ENCODE measurements at places on chromosomes 1 and 21.

- DNase-seq = no peak
Observed at GRCh38 chr1:98342566-98342965, 319.0 kb upstream of the SNX7 start.

GRCh38 chr1:236670060-236670459 is 16.2 kb upstream of the ACTN2 start:
- DNase-seq = no peak

DNA sequence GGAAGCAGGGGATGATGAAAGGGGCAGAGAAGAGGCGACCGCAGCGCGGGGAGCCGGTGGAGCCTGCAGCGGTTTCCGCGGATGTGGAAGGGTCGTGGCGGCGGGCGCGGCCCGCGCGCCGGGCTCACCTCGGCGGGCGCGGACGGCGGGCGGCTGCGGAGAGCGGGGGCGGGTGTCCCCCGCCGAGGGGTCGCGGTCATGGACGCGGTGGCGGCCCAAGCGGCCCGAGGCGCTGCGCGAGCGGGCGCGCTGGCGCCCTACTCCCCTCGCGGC is 572 bp downstream of the LPGAT1 start:
- no peak for DNase-seq

- peak; percentile 75 for DNase-seq
Observed at GRCh38 chr1:109252893-109253802, 3.8 kb downstream of the CELSR2 start.

GRCh38 chr21:45351526-45352275 is 53.3 kb upstream of the COL18A1 start:
- DNase-seq = no peak

GRCh38 chr1:12315146-12315545 is 85.3 kb downstream of the VPS13D start:
- DNase-seq = no peak

DNA sequence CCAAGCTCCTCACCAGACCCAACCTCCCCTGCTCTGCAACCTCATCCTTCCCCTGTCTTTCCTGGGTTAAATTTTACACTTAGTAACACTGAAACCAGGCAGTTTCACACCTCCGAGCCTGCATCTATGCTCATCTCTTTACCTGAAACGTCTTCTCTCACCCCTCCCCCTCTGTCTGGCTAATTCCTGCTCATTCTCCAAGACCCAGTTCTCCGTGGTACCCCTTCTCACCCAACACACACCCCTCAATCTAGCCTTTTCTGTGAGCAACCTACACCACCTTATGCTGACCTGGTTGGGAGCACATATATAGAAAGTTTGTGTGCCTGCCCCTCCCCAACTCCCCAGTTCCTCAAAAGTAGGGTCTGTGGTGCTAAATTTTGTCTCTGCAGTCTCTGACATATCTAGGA is 3.7 kb upstream of the KIAA1614 start:
- DNase-seq = peak; percentile 28

GRCh38 chr1:21886486-21887215 is 50.5 kb downstream of the HSPG2 start:
- no peak for DNase-seq

GRCh38 chr1:58927041-58927721 is 143.3 kb upstream of the JUN start:
- no peak for DNase-seq

- no peak for DNase-seq
Observed at GRCh38 chr1:9875636-9876000, 34.5 kb downstream of the CTNNBIP1 start.

DNA sequence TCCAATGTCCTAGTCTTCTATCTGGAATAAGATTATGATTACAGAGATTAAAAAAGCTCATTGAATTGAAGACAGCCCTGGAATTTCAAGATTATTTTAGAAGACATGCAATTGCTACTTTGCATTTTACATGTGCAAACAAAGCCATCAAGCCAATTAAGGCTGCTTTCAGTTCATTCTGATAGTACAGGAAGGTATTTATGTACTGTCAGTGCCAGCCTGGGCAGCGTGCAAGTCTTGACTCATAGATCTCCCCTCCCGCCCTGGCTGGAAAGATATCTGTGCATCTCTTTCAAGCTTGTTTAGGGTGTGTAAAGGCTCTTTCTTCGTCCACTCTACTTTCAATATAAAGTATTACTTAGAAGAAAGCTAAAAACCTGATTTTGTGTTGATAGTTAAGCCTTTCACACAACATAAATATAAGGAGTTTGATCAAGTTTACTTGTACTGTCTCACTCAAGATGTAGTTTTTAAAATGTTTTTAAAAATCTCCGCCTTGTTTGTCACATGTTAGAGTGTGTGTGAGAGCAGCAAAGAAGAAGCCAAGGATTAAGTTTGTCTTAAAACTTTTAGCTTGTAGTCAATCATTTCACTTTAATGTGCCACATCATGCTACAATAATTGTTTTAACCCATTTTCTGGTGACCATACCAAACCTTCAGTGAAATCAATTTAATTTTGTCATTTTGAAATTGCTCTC is 13.6 kb upstream of the LYPLAL1 start:
- DNase-seq = no peak

GRCh38 chr1:204545881-204546280 is 29.7 kb downstream of the MDM4 start:
- DNase-seq = no peak

- DNase-seq = no peak
Observed at GRCh38 chr1:155009221-155009711, 6.7 kb downstream of the ZBTB7B start.

DNA sequence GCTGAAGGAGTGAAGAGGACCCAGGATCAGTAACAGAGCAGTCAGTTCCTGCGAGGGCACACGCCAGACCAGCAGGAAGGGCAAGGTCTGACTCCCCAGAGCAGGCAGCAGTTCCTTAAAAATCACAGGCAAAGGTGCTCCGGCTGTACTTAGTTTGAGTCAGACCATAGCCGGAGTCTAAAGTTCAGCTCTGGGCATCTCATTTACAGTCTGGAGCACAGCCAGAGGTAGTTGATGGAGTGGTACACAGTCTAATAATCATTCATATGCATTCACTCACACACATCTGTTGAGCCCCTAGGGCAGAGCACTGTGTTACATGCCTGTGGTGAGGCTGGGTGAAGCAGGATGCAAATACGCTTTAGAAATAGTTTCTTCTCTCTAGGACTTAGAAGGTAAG is 7.3 kb upstream of the AMIGO1 start:
- no peak for DNase-seq

DNA sequence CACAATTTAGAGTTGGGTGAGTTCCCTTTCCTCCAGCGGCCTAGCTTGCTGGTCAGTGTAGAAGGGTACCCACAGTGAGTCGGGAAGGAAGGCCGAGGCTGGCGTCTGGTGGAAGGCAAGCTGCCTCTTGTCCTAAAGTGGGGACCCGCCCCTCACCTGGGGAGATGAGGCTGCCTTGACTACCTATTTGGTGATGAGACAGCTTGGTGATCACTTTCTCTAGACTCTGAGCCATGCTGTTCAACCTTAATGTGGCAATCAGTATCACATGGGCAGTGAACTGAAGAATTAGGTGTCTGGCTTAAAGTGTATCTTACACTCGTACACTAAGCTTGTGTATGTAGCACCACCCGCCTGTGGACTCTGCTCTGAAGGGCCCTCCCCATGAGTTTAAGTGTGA is 100.7 kb downstream of the COLGALT2 start:
- no peak for DNase-seq

GRCh38 chr1:3923378-3924185 is 23.5 kb upstream of the C1orf174 start:
- DNase-seq = no peak

- no peak for DNase-seq
Observed at GRCh38 chr1:65278376-65279069, 30.8 kb upstream of the DNAJC6 start.

DNA sequence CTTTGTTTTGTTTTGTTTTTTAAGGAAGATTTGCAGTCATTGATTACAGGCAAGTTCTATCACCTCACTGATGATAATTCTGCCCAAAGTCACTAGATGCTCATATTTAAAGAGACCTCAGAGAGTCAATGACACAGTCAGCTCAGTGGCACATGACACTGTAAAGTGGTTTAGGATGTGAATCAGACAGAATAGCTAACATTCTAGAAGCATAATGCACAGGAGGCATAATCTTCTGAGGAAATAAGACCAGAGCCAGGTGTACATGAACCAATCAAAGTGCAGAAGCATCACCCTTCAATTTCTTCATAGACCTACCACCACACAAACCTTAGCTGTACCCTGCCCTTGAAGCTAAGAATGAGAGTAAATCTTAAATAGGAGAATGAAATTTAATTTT is 268.5 kb downstream of the BRINP2 start:
- DNase-seq = no peak

DNA sequence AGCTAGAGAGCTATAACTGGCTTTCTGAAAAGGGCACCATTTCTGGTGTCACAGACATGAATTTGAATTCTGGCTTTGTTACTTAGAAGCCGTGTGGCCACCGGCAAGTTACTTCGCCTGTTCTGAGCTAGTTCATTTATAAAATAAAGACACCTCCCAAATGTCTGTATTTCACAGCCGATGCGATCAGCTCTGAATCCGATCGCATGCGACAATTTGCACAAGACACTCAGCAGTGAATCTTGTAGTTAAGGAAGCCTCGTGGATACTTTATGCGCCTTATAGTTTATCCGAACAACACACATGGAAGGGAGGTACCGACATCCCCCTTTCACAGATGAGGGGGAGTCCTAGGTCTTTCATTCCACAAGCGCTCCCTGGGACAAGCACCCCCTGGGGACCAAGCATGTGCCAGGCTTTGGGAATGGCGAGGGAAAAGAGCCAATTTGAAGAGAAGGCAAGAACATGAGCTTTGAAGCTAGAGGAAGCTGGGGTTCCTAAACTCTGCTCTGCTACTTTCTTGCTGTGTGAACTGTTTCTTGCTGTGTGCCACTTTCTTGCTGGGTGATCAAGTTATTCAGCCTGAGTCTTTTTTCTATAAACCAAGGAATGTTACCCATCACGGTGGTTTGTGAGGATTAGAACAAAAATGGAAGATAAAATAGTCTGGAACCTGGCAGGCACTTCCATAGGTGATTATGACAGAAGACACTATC is 3.9 kb downstream of the ID3 start:
- no peak for DNase-seq

- DNase-seq = no peak
Observed at GRCh38 chr1:94349853-94350252, 68.3 kb upstream of the ABCD3 start.

GRCh38 chr1:63888984-63889383 is 115.2 kb downstream of the ROR1 start:
- DNase-seq = no peak

GRCh38 chr1:175960169-175960568 is 216.8 kb upstream of the TNR start:
- no peak for DNase-seq

DNA sequence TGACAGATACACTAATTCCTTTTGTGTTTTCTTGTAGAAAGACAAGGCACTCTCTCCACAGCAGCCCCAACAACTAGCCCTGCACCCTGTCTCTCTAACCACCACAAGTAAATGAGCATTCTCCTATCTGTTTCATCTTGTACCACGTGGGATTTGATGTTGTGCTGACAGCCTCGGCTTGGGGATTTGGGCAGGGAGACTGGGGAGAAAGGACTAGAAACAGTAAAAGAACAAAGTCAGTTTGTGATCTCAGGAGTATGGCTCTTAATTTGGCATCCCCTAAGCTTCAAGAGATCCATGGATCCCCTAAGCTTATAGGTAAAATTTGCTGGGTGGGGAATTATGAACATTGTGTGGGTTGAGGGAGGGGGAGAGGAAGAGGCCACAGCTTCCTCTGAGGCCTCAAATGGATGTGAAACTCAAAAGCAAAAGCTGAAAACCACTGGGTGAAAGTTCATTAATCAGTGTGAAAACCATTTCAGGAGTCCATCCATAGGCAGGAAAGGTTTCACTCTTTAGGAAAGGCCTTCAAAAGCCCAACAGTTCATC is 3.1 kb downstream of the C1orf162 start:
- DNase-seq = no peak

DNA sequence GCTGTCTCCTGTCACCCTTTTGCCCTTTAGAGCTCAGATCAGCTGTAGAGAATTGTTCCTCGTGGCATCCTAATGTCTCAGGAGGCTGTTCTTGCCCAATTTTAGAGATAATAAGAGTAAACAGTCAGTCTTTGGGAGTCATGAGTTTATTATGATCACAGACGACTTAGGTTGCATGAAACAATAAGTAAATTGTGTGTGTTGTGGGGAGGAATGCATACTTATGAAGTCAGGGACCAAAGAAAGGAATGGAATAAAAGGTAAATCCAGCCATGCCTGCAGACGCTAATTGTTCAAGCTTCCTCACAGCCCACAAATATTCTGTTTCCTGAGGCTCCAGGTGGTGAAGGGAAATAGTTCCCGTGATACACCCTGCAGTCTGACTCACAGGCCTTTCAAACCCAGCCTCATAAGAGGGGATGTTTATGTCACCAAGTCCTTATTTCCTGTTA is 897 bp downstream of the EPHX4 start:
- DNase-seq = no peak

- DNase-seq = no peak
Observed at GRCh38 chr1:205481218-205481617, 23.3 kb upstream of the CDK18 start.

GRCh38 chr1:212118872-212119260 is 83.3 kb downstream of the DTL start:
- no peak for DNase-seq

DNA sequence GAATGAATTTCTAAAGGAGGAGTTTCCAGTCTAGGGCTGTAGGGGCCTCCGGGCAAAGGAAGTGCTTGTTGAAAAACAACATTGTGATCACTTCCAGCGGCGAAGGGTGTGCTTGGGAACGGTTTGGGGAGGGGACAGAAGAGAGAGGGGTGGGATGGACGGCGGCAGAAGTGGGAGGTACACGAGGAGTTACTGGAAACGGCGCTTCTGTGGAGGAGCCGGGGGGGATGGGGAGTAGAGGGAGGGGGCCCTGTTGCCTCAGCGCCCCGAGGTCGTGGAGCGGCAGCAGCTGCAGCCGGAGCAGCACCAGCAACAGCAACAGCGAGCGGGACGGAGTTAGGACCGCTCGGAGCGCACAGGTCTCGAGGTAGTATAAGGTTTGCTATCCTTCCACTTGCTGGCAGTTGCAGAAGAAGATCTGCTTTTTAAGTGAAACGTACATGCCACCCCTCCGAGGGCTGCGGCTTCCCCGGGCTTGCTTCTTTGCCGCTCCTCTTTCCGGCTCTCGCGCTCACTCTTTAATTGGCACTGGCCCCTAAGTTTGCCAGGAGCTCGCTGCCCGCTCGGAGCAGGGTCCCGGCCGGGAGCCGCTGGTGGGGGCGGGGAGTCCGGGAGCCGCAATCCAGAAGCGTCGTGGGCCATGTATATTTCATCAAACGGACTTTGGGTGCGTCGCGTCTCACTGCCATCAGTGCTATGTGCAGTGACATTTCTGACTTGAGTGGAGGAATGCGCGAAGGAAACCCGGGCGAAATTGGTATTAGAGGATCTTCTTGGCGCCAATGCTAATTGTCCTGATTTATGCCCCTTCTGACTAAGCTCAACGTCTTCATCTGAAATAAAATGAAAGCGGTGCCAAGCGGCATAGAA is 771 bp upstream of the NTNG1 start:
- no peak for DNase-seq
